ENCODE measurements at places on chromosomes 7 and 10.

DNA sequence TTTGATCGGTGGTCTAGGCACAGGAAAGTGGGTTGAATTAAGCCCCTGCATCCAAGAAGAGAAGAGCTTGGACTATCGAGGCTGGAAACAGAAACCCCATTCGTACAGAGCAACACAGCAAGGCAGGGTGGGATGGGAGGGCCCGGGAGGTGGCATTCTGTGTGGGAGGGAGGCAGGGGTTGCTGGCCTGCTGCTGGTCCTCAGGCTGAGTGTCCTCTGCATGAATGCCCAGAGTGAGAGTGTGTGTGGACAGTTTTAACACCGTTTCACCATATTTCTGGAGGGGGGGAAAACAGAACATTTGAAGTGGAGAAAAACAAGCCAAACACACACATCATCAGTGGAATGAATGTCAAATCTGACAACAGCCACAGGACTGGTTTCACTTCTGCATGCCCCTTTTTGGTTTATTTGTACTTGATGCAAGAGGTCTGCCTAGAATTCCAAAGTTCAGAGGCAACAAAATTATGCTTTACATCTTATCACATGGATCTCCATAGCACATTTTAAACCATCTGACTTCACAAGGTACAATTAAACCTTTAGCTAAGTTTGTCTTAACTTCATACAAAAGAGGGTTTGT lies 11.1 kb upstream of the ENO4 start:
- DNase-seq, result no peak

DNA sequence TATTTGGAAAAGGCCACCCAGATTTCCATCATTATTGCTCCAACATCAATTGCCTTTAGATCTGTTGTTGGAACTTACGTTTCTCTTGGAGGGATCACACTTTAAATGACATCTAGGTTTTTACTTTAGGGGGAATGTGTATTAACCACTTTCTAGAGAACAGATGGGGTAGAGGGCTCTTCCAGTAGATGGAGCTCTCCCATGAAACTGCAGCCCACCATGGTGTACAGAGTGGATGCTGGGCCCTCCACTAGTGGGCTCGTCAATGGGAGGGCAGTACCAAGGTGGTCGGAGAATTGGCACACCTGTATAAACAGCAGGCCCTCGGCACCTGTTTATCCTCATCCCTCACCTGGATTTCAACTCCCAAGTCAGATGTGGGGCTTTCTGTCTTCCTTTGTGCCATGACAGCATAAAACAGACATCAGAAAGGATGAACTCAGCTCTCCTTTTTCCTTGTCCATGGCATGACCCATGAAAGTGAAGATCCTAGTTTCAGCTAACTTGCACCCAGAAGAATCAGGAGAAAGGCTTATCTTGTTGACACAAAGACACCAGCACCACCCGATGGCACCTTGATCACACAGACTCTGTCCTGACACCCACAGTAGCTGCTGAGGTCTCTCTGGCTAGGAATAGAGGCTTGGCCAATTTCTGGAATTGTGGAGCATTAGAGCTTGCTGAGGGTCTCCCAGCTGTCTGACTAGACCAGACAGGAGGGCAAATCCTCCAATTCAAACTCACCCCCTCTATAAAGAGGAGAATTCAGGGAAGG lies 150.5 kb downstream of the CYP26A1 start:
- no peak for DNase-seq

- DNase-seq, result no peak
Observed at GRCh38 chr10:17113889-17114540, 15.6 kb downstream of the CUBN start.

DNA sequence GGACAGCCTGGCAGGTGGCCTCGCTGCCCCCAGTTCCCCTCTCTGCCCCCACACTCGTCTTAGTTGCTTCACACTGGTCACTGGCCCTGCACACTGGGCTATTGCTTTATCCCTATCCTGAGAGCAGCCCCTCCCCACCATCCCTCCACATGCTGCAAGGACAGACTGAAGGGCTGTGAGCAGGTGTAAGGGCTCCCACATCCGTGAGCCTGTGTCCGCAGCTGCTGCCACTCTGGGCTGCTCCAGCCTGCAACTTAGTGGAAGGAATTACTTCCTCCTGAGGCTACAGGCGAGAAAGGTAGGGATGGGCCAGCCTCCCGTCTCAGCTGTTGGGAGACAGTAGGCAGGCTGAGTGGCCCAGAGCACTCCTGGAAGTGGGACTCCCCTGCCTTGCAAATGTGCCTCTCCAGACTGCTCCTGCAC lies 3.8 kb downstream of the RARRES2 start:
- DNase-seq, result no peak

GRCh38 chr7:2792235-2792634 lies 51.9 kb downstream of the GNA12 start:
- DNase-seq, result no peak

DNA sequence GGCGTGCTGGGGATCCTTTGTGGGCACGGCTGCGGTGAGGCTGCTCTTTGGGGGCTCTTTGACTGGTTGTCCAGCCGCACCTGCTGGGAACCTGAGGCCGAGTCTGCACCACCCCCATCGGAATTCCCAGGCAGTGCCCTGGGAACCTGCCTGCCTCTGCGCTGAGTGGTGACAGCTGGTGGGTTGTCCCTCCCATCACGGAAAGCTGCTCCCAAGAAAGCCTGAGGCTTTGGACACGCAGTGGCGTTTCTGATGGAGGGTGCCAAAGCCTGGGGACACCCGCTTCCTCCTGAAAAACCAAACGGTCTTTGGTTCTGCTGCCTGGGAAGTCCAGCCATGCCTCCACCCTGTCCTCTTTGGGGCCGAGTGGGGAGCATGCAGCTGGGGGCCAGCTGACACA lies 21.4 kb upstream of the SHH start:
- no peak for DNase-seq

- DNase-seq, result no peak
Observed at GRCh38 chr10:6230315-6230714, 27.6 kb downstream of the PFKFB3 start.

GRCh38 chr10:53699231-53699630 lies 926.6 kb upstream of the MBL2 start:
- no peak for DNase-seq

GRCh38 chr7:51243631-51244030 lies 73.0 kb downstream of the COBL start:
- no peak for DNase-seq

DNA sequence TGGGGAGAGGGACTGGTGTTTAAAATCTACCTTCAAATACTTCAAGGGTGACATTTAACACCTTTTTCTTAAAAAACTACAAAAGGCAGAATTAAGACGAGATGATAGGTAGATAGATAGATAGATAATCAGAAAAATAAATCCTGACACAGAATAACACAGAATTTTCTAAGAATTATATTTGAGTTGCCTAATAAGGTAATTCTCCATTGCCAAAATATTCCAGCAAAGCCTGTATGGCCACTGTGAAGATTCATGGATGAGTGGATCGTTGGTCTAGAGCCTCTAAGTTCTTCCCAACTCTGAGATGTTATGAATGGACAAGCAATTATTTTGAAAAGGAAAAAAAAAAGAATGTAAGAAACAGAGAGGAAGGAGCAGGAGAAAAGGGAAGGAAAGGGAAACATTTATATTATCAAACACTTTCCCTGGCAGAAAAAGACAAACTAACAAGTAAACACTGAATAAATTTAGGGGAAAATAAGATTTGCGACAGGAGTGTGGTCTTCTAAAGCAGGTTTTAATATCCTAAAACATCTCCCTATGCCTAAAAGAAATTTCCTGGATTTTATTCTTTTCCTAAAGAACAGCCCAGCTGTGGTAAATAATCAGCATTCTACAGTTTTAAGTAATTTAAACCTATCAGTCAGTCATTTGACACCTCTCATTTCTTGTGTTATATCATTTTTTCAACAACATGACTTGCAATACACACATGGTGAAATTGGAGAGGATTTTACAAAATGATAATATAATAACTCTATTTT lies 7.5 kb upstream of the CAV2 start:
- DNase-seq, result no peak

- DNase-seq, result no peak
Observed at GRCh38 chr10:115092555-115093285, 445 bp upstream of the ATRNL1 start.

- no peak for DNase-seq
Observed at GRCh38 chr7:11434366-11434765, 397.6 kb downstream of the THSD7A start.

DNA sequence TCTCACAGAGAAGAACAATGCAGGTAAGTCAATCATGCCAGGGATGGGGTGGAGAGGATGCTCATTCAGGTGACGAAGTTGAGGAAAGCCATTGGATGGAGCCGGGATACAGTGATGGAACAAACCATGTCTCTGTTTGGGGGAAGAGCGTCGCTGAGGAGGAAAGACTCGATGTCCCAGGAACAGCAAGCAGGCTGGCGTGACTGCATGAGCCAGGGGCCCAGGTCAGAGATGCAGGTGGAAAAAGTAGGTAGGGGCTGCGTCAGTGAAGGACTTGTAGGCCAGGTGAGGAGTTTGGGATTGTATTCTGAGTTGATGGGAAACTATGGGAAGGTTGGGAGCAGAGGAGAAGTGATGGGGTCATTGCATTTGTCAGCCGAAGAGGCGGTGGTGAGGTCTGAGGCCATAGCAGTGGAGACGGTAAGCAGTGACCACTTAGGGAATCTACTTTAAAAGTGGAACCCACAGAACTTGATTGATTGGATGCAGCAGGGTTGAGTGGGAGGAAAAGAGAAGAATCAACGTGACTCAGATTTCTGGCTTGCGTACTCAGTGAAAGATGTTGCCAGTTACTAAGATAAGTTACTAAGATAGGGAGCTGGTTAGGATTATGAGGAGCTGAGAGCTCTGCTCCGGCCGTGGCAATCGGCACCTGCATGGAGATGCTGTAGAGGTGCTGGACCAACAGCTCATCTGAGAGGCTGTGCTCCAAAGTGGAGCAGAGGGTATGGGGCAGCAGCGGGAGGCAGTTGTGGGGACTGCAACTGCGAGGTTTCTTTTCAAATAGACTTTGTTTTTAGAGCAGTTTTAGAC lies 12.5 kb upstream of the IL2RA start:
- no peak for DNase-seq

- no peak for DNase-seq
Observed at GRCh38 chr10:104123397-104123796, 1.4 kb downstream of the SFR1 start.

DNA sequence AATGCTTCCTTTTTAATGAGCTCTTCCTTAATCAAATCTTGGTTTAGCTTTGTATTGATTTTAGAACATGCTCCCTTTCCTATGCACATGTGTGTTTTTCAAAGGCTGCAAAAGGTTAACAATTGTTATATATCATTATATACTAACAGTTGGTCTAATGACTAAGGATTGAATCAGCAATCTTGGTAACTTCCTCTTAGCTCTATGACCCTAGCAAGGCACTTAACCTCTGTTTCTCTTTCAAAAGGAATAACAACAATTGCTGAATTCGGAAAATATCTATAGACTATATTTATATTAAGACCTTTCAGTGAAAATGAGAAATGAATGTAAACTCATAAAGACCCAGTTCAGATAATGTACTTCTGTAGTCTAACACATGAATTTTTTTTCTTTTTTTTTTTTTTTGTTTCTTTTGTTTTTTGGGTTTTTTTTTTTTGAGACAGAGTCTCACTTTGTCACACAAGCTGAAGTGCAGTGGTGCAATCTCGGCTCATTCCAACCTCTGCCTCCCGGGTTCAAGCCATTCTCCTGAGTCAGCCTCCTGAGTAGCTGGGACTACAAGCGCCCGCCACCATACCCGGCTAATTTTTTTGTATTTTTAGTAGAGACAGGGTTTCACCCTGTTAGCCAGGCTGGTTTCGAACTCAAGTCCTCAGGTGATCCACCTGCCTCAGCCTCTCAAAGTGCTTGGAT lies 48.8 kb downstream of the HOXA1 start:
- no peak for DNase-seq

GRCh38 chr10:78777867-78778266 lies 290.9 kb upstream of the ZMIZ1 start:
- no peak for DNase-seq

- DNase-seq, result no peak
Observed at GRCh38 chr10:97388152-97388551, 13.0 kb downstream of the RRP12 start.

GRCh38 chr7:151885202-151885580 lies 8.3 kb upstream of the PRKAG2 start:
- DNase-seq, result no peak

GRCh38 chr10:125575843-125576242 lies 107.1 kb downstream of the TEX36 start:
- DNase-seq, result no peak

DNA sequence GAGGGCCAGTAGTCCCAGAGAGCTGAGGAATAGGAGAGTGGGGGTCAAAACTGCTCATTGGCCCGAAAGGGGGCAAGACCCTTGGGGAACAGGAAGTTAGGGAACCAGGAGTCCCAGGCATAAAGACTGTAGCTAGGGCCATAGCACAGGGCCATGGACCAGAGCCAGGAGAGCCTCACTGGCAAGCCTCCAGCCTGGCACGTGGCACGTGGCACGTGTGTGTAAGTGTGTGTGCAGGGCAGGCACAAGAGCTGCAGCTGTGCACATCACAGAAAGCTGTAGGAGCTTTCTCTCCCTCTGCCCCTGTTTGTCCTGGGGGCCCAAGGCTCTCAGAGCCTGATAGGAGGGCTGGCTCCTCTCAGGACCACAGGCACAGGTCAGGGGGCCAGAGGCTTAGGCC lies 47.8 kb upstream of the SLF2 start:
- no peak for DNase-seq

DNA sequence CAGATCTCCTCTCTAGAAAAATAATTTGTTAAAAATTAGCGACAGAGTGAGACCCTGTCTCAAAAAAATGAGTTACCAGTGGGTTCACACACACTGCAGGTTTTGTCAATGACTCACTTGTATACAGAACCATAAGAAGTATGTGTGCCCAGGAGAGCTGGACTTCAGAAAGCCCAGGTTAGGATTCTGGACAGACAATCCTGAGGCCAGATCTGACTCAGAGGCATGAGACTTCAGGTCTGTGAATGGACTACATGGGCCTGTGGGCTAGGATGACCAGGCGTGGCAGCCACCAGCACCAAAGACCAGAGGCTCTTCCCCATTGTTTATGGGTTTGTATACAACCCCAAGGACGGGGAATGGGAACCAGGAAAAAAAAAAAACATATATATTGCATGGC lies 9.3 kb upstream of the ZNF438 start:
- no peak for DNase-seq

DNA sequence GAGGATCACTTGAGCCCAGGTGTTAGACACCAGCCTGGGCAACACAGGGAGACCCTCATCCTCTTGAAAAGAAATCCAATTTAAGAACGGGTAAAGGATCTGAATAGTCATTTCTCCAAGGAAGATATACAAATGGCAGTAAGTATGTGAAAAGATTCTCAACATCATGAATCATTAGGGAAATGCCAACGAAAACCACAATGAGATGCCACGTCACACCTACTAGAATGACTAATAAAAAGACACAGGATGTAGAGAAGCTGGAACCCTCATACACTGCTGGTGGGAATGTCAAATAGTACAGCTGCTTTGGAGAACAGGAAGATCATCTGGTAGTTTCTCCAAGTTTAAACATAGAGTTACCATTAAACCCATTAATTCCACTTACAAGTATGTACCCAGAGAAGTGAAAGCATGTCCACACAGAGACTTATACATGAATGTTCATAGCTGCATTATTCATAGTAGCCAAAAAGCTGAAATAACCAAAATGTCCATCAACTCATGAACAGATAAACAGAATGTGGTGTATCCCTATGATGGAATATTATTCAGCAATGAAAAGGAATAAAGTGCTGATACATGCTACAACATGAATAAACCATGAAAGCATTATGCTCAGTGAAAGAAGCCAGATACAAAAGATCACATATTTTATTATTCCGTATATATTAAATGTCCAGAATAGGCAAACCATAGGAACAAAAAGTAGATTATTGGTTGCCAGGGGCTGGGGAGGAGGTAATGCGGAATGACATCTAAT lies 13.1 kb upstream of the ZMIZ2 start:
- DNase-seq, result no peak

Measured in activated CD8-positive, alpha-beta memory T cell treated with anti-CD3 and anti-CD28 coated beads for 1 hour (primary cell).